Activated T-cell treated with anti-CD3 and anti-CD28 coated beads, Interleukin-2, amount 50 U/mL, for 24 hours (primary cell): ENCODE measurements at places on chromosomes 1 and 21.

GRCh38 chr1:72178266-72178665 is 104.1 kb downstream of the NEGR1 start:
- DNase-seq, result no peak

GRCh38 chr1:25735956-25736529 is 64.0 kb upstream of the SELENON start:
- DNase-seq, result no peak

GRCh38 chr1:221776495-221777301 is 34.8 kb upstream of the DUSP10 start:
- DNase-seq, result no peak

DNA sequence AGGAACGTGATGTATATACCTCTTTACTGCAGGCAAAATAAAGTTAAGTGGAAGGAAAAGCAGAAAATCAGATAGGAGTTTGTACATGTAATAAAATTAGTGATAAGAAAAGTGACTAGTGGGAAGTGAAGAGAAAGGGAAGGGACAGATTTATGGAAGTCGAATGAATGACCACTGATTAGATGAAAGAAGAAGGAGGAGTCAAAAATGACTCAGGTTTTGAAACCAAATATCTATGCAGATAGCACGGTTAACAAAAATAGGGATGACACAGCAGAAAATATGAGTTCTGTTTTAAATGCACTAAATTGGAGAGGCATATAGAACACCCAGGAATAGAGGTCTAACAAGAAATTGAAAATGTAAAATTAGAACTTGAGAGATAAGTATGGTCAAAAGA is 128.0 kb downstream of the HMCN1 start:
- no peak for DNase-seq

DNA sequence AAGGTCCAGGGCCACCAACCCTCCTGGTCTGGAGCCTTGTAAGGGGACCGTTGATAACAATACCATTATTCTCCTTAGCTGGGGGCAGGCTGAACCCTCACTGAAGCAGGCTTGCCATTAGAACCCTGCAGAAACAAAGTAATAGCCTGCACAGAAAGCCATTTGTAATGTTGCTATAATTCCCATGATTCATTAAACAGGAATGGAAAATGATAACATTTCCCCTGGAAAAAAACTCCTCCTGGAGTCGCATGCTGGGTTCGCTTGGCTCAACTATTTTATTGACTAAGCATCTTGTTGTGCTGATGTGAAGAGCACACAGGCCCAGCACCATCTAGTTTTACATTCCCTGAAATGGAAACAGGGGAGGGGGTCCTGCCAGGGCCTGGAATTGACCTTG is 155.6 kb upstream of the CSF3R start:
- no peak for DNase-seq
